ENCODE measurements at places on chromosomes 2 and 18.
A peak's percentile ranks its signal among the peaks of the same experiment; 100 is the strongest.

DNA sequence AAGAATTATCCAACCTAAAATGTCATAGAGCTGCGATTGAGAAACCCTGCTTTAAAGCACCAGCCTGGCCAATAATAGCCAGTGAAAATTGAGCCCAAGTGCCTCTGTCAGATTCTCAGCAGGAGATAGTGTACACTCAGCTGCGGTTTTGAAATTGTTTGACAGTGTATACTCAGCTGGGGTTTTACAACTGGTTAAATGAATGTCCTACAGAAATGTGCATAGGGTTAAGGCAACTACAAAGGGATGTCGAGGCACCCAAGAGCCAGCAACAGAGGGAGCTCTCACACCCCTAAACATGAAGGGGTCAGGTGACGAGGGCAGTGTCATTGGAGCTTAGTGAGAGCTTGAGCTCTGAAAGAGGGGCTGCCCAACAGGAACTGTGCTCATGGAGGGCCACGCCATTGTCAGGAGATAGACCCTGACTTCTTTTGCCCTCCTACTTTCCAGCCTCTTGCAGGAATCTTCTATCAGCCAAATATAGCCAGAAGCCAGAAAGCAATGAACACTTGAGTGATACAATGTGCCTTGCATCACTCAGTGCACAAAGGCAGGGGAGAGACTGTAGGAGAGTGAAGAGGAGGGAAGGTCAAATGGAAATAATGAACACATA is 15.1 kb downstream of the ACTG2 start:
- DNase-seq: no peak

GRCh38 chr2:219497495-219498279 is 1.0 kb upstream of the GMPPA start:
- DNase-seq: no peak

- DNase-seq: no peak
Observed at GRCh38 chr2:133773854-133774653, 205.8 kb upstream of the NCKAP5 start.

- DNase-seq: peak; percentile 86
Observed at GRCh38 chr2:156334496-156335478, 2.3 kb upstream of the NR4A2 start.

GRCh38 chr2:9821805-9822445 is 21.3 kb upstream of the TAF1B start:
- DNase-seq: no peak

- DNase-seq: peak; percentile 32
Observed at GRCh38 chr2:219001577-219002394, 8.6 kb upstream of the CRYBA2 start.

GRCh38 chr2:6184532-6185292 is 492.5 kb downstream of the SOX11 start:
- no peak for DNase-seq

GRCh38 chr2:226002438-226002837 is 602.9 kb downstream of the NYAP2 start:
- no peak for DNase-seq

- no peak for DNase-seq
Observed at GRCh38 chr18:40415176-40415791, 1539.8 kb upstream of the PIK3C3 start.

GRCh38 chr2:142642650-142643049 is 234.8 kb upstream of the KYNU start:
- no peak for DNase-seq

DNA sequence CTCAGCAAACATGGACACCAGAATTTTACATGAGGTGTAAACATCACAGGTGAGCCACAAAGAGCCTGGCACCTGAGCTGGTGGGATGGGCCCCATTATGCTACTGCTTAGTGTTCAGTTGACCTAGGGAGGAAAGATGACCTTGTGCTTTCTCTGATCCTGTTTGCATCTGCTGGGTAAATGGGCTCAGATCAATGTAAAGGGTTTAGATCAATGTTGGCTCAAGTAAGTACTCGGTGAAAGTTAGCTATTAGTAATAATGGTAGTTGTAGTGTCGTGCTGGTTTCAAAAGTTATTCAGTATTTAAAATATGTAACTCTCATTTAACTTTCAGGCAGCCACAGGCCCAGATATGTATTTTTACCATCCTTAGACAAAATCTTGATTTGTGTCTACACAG is 19.8 kb downstream of the ABHD3 start:
- no peak for DNase-seq

GRCh38 chr2:35714883-35715282 is 640.7 kb upstream of the CRIM1 start:
- DNase-seq: no peak

- DNase-seq: no peak
Observed at GRCh38 chr2:192535956-192536921, 341.5 kb upstream of the TMEFF2 start.

GRCh38 chr2:98269274-98269673 is 77.0 kb upstream of the CNGA3 start:
- DNase-seq: no peak

DNA sequence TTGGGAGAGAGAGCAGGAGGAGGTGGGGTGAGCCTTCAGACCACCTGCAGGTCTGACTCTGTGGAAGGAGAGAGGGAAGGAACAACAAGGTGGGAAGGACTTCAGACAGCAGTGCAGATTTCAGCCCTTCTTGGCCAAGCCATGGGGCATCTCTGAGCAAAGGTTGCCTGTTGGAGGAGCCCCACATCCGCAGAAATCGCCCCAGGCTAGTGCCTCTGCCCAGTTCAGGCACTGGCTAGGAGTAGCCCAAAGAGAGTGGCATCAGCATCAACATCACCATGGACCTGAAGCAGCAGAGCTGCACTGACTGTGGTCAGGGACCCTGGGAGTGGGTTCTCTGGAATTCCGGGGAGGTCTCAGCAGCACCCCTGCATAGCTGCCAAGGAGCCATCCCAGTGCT is 10.2 kb downstream of the GPR55 start:
- no peak for DNase-seq

DNA sequence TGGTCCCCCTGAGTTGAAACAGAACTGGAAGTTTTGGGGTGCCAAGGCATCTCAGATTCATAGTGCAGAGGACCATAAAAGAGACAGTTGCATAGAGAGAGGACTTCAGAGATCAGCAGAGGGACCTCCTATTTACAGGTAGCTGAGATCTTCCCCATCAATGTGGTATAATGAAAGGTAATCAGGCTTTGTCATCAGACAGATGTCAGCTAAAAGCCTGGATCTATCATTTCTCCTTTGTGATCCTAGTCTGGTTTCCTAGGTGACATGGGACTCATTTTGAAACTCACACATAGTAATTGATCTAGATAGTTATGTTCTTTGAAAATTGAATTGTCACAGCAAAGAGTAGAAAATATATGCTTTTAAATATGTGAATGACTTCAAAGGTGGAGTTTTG is 443.5 kb upstream of the MAP2 start:
- DNase-seq: no peak

- DNase-seq: no peak
Observed at GRCh38 chr2:199223791-199224190, 233.9 kb downstream of the SATB2 start.

DNA sequence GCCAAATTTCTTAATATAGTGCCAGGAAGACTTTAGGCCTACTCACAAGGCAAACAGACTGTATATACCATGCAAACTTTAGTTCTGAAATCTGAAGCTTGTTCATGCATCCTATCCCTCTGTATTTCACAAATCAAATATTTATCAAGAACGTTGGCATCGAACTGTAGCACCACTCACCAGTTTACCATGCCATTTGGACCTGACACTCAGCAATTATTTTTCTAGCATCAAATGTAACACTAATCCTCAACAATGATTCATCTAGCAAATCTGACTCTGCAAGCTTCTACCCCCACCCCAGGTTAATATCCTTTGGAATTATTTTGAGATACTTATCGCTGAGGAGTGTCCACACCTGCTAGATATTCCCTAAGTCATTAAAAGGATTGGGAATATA is 1506.6 kb downstream of the LRP1B start:
- DNase-seq: no peak

DNA sequence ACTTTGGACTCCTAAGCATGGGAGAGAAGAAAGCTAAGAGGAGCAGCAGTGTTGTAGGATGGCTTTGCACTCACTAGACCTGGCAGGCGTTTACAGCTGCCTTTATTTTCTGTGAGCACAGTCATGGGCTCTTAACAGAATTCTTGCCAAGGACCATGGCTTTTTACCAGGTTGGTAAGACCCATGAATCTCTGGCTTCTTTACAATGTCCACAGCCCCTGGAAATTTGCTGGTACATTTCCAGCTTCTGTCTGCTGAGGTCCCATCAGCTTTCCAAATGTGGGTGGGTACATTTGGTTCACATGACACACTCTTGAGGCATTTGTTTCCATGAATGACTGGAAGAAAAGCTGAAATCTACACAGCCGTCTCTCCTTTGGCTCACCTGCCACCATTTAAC is 162.7 kb downstream of the PPP1R1C start:
- no peak for DNase-seq

DNA sequence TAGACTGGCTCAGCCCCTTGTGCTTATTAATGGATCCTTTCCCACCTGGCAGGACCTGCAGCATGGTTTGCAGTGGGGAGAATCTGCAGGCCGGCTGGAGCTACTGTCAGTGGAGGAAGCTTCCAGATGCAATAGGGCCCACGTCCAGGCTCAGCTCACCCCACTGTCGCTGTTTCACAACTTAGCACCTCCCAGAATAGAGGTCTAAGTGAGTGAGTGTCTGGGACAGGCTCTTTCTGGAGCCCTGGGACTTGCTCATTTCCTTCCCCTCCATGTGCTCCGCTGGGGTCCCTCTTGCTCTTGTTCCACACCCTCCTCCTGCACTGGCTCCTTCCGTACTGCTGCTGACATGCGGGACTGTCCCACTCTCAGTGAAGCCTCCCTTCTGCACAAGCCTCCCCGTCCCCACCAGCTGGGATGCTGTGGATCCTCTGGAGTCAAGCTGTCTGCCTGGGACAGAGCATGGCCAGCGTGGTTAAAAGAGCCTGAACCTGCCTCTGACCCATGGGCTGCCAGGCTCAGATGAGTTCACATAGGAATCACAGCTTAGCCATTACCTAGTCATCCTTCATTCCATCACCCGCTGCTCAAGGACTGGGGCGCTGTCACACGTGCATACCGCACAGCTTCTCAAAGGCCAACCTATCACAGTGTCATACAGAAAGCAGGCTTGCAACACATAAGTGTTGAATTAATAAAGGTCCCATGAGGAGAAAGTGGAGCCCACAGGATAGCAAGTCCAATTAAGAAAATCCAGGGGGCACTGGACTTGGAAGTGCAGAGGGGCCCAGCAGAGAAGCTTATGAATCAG is 135.9 kb downstream of the ACKR3 start:
- no peak for DNase-seq

- DNase-seq: no peak
Observed at GRCh38 chr2:64582774-64583340, 58.7 kb downstream of the AFTPH start.

GRCh38 chr2:19048593-19049266 is 309.7 kb downstream of the OSR1 start:
- DNase-seq: no peak

DNA sequence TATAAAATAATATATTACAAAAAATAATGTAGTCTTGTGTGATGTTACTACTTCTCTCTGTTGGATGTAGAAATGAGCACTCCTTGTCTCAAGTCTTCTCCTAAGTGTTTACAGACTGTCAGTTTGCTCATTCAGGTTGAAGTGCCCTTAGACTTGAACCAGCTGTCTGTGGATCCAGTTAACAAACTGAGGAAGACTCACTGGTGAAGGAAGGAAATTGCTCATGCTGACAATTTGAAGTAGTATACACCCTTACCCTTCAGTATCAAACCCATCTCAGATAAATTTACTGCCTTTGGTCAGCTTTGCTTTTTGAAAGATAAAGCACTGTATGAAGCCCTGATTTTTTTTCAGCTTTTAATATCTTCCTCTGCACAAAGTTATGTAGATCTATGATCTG is 854.2 kb upstream of the ZEB2 start:
- no peak for DNase-seq

- DNase-seq: no peak
Observed at GRCh38 chr2:120032297-120032696, 19.4 kb downstream of the EPB41L5 start.

- no peak for DNase-seq
Observed at GRCh38 chr2:181573140-181573736, 83.7 kb downstream of the CERKL start.

- DNase-seq: no peak
Observed at GRCh38 chr2:60717691-60718090, 38.4 kb upstream of the PAPOLG start.

DNA sequence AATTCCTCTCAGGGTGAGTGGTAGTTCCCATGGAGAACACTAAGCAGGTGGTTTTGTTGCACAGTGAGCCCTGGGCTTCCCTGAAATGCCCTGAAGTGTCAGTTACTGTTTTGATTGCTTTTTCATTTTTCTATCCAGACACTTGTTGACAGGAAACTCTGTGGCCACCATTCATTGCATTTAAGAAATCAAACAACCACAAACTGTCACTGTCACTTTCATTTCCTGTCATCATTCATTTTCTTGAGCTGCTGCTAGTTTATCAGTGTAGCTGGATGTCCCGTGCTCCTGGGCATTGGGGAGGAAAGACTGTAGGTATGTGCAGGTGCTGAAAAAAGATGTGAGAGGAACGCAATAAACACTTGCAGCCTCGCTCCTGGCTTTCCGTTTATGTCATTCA is 891.6 kb upstream of the ZEB2 start:
- no peak for DNase-seq

DNA sequence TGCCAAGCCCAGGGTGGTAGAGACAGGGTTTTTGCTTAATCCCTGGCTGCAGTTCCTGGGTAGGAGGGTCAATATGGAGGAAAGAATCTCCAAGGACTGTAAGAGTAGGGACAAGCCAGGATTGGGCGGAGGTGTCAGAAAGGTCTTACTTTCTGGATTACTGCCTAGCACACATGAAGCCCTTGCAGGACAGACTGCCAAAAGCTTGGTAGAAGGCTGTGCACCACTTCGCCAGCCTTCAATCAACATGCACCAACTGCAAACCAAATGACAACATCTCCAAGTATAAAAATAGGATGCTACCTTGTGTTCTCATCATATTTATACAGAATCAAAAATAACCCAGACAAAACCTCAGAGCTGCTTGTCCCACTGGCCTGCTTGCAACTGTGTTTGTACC is 3.7 kb downstream of the ZNF142 start:
- DNase-seq: no peak

DNA sequence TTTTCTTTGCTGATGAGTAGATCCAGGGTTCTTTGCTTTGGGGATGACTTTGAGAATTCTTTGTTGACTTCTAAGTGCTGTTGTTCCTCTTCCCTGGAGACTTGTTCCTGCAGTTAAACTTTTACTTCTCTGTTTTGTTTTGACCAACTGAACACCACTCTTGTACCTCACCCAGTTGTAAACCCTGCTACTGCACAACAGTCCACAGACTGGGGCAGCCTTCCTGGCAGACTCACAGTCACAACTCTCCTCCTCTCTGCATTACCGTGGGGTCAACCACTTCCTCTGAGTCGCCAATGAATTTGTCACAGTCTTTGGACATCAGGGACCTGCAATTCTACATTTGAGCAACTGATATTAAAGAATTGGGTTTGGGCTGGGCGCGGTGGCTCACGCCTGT is 3.8 kb upstream of the SLC8A1 start:
- no peak for DNase-seq
